ENCODE measurements at places on chromosomes 6 and 20. TPM values are rescaled to one million over a fixed set of nuclear protein-coding genes. Genes with fewer than 3 reads are reported as not detected.

DNA sequence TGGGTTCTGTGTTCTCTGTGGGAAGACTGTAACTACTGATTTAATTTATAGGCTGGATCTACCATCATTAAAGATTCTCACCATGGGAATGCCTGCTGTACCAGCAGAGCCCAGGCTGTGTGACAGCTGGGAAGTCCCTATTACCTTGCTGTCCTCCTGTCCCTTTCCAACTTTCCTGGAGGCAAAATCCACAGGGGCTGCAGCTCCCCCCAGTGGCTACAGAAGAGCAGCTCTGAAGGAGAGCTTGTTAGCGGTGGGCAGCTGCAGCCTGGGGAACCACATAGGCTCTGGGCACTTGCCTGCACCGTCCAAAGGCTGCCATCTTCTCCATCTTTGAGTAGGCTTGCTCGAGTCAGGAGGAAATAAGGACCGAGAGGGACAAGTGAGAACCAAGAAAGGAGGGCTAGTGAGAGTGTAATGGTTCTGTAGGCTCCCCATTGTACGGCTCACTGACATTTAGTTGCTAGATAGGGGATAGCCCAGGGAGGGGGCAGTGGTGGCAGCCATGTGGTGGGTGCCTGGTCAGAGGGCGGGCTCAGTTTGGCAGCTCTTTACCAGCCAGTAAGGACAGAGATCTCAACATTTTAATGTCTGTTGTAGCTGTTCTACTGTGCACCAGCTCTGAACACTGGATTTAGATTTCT, 155.1 kb upstream of the MLIP start:
- peak; percentile 83 for DNase-seq

NHSL1 gene
- total RNA-seq, result 69.5 TPM

GRCh38 chr6:13688692-13689196, 22.9 kb downstream of the RANBP9 start:
- DNase-seq, result no peak

GRCh38 chr6:114144887-114145851, 174.2 kb upstream of the HDAC2 start:
- no peak for DNase-seq

DNA sequence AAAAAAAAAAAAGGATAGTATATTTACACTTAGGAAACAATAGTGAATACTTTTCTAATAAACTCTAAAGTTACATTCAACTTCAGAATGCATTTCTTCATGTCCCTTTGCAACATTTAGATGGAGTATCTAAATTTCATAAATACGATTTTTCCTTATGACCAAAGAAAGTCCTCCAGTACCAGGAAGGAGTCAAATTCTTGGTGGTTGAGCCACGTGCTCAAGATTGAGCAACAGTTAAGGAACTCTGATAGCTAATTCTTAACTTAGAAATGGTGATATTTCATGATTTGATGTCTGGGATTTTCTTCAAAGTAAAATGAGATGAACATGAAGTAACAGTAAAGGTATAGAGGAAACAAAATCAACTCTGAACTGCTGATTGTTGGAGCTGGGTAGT, 92.7 kb downstream of the SASH1 start:
- DNase-seq, result no peak

SGK2 gene
- total RNA-seq, result 1.7 TPM

- peak; percentile 79 for DNase-seq
These were observed at the start of gene SLC23A2 for GRCh38 chr20:5001174-5002076. SLC23A2 (minus strand) TSS chr20:5001510; CDS start chr20:4932562, 68,948 bp downstream.

DNA sequence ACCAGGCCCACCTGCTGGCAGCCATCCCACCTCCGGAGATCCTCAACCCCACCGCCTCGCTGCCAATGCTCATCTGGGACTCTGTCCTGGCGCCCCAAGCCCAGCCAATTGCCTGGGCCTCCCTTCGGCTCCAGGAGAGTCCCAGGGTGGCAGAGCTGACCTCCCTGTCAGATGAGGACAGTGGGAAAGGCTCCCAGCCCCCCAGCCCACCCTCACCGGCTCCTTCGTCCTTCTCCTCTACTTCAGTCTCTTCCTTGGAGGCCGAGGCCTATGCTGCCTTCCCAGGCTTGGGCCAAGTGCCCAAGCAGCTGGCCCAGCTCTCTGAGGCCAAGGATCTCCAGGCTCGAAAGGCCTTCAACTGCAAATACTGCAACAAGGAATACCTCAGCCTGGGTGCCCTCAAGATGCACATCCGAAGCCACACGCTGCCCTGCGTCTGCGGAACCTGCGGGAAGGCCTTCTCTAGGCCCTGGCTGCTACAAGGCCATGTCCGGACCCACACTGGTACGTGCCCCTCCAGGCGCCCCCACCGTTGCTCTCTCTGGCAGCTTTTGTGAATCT, 1.1 kb downstream of the SNAI1 start:
- no peak for DNase-seq

OGFRL1 gene
- total RNA-seq, result 29.0 TPM

DNA sequence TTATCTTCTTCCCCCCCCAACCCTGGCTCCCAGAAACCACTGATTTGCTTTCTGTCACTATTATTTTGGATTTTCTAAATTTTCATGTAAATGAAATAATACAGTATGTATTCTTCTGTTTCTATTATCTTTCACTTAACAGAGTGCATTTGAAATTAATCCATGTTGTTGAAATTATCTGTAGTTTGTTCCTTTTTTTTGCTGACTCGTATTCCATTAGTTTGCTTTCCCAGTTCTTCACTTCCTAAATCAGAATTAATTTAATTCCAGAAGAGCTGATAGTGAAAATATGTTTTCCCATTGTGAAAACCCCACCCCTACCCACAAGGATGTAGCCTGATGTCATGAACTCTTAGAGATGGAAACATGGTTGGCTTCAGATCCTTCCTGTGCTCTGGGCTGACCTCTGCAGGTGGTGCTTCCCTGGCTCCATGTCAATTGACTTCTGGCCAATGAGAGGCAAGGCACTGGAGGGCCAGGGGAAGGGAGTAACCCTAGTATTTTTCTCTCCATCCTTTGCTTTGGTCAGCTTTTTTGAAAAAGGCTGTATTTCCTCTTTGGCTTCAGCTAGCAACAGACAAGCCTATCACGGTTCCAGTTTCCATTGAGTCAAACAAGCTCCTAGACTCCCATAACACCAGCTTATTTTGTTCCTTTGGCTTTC, 244.4 kb upstream of the HSF2 start:
- DNase-seq, result no peak

HRH3 gene
- total RNA-seq, result not detected

- DNase-seq, result no peak
These were observed 227.5 kb downstream of the ATXN1 start for GRCh38 chr6:16533721-16534136.

RBPJL gene
- not detected for total RNA-seq

GRCh38 chr20:9884061-9884460, 45.2 kb upstream of the PAK5 start:
- no peak for DNase-seq

DNA sequence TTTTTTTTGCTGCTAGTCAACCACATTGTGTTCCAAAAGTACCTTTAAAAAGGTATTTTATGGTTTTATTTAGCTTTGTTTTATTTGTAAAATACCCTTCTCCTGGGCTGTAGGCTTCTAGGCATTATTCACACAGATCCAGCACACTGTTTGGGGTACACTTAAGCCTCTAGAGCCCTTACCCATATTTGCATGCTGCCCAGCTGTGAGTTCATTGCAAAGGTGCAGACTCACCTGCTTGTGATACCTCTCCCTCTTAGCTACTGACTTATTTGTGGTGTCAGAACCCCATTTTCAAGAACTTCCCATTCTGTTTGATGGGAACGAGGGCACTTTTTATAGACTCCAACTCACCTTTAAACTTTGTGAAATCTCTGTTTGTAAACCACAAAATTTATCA, 69.8 kb downstream of the RIN2 start:
- DNase-seq, result no peak

All from upper lobe of right lung (tissue), 1 donor.